ENCODE measurements at places on chromosomes 3 and 15. TPM values are rescaled to one million over a fixed set of nuclear protein-coding genes. Genes with fewer than 3 reads are reported as not detected.

The ISLR gene
- total RNA-seq, result 186 TPM

The CFAP44 gene
- 13.2 TPM for total RNA-seq

GRCh38 chr3:183809270-183809669 is 16.1 kb downstream of the MAP6D1 start:
- DNase-seq, result no peak

DNA sequence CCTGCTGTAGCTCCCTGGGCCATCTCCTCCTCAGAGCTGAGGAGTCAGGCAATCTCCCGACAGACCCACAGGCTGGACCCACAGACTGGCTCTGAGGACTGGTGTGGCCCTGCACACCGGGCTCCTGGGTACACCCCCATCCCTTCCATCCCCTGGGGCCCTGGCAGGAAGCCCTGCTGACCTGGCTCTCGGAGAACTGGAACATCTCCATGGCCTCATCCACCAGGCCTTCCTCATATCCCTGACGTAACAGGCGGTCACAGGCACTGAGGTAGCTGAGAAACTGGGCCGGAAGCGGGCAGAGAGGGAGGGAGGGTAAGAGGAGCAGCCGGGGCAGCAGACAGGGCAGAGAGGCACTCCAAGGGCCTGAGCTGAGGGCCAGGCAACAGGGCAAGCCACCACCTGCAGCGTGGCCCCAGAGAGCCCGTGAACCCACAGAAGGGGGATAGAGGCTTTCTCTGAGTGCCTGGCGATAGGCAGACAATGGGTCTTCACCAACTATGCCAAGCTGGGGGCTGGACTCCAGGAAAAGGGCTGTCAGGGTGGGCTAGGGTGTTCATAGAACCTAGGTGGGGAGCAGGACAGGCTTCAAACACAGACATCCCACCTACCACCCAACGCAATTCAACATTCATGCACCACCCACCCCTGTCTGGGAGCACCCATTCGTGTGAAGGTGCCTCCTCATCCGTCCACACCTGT is 17.9 kb downstream of the KBTBD13 start:
- no peak for DNase-seq

DNA sequence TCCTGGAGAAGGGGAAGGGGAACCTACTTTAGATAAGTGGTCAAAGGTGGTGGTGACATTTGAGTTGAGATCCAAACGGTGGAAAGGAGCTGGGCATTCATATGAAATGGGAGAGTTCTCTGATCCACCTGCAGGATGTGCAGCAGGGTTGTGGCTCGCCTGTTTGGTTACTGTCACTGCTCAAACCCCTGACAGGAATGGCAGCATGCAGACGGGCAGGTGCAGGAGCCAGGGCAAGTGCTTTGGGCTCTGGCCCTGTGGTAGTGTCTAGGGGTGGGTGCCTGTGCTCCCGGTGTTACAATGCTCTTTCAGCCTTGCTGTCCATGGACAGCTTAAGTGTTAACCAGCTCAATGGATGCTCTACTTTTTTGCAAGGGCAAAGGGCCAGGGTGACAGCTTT is 18.5 kb downstream of the PAQR9 start:
- DNase-seq, result no peak

DNA sequence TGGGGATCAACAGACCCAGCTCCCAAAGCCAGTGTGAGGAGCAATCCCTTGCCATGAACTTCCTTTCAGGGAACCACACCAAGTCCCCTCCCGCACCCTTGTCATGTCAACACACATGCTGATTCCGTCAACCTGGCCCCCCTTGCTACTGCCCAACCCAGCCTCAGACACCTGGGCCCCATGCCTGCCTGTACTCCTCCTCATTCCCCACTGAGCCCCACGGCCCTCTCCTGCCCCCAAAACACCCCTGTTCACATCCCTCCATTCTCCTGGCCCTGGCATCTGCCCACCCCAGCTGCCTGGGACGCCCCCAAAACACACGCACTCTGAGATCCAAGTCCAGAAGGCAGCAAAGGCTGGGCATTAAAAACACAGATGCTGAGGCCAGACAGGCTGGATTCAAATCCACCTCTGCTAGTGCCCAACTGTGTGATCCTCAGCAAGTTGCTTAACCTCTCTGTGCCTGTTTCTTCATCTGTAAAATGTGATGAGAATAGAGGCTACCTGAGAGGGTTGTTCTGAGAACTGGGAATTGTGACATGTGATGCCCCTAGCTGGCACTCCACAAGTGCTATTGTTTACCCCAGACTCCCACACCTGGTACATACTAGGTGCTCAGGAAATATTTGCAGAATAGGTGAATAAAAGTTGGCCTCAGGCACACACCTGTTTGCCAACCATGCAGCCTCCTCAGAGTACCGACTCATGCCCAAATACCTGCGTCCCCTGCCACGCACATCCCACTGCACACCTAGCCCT is 2.3 kb downstream of the PLXND1 start:
- DNase-seq, result no peak

- DNase-seq, result no peak
Observed at GRCh38 chr3:72401005-72401545, 447.2 kb downstream of the SHQ1 start.

DNA sequence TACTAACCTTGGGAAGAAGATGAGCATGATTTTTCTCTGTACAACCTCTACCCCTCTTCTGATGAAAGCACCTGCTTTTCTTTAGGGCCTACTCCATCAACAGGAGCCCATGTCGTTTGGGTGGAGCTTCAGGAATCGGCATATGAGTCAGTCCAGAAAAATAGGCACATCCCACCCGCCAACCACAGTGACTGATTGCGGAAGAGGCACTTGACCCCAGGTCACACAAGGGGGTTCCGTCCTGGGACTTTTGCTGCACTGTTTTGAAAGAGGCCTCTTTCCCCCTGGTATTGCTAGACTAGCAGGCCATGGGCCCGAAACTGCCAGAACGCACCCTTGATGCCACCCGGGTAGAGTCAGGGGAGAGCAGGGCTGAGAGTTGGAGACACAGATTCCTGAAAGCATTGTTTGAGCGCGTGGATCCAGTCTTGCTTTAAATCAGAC is 19.3 kb upstream of the NRROS start:
- no peak for DNase-seq
